Fibroblast of skin of abdomen (primary cell): ENCODE measurements at places on chromosomes 4 and X.
A peak's percentile ranks its signal among the peaks of the same experiment; 100 is the strongest.

GRCh38 chr4:53197772-53198142 lies 168.1 kb downstream of the SCFD2 start:
- DNase-seq = peak; percentile 35

GRCh38 chrX:48601741-48602394 lies 4.6 kb downstream of the WDR13 start:
- DNase-seq = no peak

GRCh38 chrX:55201930-55202579 lies 18.1 kb upstream of the PAGE5 start:
- no peak for DNase-seq

- DNase-seq = no peak
Measured at GRCh38 chr4:48178931-48179330, 44.9 kb upstream of the TXK start.

DNA sequence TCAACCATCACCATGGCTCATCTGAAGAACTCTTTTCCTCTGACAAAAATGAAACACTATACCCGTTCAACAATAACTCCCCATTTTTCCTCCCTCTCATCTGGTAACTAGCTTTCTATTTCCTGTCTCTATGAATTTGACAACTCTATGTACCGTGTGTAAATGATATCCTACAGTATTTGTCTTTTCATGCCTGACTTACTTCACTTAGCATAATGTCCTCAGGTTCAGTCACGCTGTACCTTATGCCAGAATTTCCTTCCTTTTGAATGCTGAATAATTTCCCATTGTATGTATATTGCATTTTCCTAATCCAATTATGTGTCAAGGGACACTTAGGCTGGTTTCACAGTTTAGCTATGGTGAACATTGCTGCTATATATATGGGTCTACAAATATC lies 18.2 kb downstream of the MAGEA9 start:
- no peak for DNase-seq

DNA sequence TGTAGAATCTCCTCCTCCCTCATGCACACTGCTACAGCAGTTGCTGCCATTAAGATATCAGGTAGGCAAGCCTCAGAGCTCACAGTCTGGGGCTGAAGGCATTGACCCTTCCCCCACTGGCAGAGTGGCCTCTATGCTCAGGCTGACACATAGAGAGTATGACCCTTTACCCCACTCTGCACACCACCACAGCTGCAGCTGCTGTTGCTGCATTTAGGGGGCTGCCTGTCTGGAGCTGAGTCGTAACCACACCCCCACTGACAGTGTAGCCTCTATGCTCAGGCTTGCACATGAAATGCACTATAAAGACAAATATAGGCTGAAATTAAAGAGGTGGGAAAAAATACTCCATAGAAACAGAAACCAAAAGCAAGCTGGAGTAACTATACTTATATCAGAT lies 289.3 kb upstream of the PABPC4L start:
- DNase-seq = peak; percentile 8

DNA sequence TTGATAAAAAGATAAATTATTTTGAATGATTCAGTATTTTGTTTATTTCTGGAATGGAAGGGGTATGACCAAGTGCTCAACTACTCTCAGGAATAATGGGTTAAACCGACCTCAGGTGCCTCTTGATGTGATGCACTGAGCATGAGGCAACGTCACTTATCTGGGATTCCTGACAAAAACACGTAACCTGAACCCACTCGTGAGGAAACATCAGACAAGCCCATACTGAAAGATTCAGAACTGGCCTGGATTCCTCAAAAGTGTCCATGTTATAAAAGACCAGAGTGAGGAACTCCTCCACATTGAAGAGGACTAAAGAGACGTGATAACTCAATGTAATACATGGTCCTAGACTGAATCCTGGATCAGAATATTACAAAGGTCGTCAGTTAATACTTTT lies 144.0 kb downstream of the FNIP2 start:
- DNase-seq = peak; percentile 42

GRCh38 chr4:24890561-24891126 lies 22.2 kb downstream of the CCDC149 start:
- DNase-seq = no peak

GRCh38 chr4:90486346-90486745 lies 359.2 kb downstream of the CCSER1 start:
- no peak for DNase-seq

- DNase-seq = peak; percentile 56
Measured at GRCh38 chrX:28910487-28910886, 323.2 kb downstream of the IL1RAPL1 start.

- peak; percentile 67 for DNase-seq
Measured at GRCh38 chr4:103008875-103009729, 10.4 kb downstream of the SLC9B1 start.

- no peak for DNase-seq
Measured at GRCh38 chrX:41085512-41085877, 250 bp downstream of the USP9X start.

- DNase-seq = peak; percentile 76
Measured at GRCh38 chr4:185209031-185209851, at the start of gene SNX25. SNX25 (plus strand) TSS chr4:185209598; CDS start chr4:185209827, 229 bp downstream.

GRCh38 chr4:83251447-83251830 lies 33.2 kb downstream of the COQ2 start:
- DNase-seq = peak; percentile 33

GRCh38 chr4:113006632-113007031 lies 42.8 kb upstream of the ANK2 start:
- no peak for DNase-seq

DNA sequence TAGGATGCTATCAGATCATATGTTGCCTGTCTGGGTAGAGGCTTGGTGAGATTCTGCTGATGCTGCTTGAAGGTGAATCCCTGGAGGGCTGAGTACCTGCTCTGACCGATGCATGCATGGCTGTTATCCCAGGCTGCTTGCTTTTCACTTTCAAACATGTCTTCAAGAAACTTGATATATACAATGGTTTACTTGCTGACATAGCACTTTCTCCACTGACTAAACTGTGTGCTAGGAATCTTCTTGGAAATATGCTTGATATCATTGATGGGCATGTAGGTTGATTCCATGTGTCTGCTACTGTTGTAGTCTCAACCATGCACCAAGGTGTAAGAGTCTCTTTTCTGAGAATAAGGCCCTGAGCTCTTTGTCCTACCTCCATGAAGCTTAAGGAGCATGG lies 79.6 kb upstream of the WDR1 start:
- DNase-seq = no peak

- DNase-seq = peak; percentile 52
Measured at GRCh38 chr4:123786920-123787319, 390.3 kb downstream of the SPRY1 start.

GRCh38 chr4:153566631-153567150 lies 100.5 kb downstream of the TMEM131L start:
- DNase-seq = no peak

DNA sequence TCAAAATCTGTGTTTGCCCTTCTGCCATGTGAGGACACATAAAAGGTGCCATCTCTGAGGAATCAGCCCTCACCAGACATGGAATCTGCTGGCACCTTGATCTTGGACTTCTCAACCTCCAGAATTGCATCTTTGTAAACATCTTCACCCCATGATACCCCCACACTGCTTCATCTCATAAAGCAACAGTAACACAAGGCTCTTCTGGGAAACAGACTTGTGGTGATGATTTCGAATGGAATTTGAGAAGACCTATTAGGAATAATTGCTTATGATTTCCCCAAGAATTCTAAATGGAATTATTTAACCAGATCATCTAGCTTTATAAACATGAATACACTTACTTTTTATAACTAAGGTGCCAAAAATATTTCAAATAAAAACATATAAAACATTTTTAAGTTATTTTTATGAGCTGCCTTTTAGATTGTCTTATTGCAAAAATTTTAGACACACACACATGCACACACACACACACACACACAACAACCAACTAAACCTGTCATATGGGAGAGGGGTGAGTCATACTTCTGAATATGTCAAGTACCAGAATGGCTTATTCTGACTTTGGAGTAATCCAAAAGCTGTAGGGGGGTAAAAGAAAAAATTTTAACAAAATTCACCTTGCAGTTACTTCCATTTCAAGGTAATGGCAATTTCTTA lies 82.0 kb downstream of the USP46 start:
- peak; percentile 72 for DNase-seq

DNA sequence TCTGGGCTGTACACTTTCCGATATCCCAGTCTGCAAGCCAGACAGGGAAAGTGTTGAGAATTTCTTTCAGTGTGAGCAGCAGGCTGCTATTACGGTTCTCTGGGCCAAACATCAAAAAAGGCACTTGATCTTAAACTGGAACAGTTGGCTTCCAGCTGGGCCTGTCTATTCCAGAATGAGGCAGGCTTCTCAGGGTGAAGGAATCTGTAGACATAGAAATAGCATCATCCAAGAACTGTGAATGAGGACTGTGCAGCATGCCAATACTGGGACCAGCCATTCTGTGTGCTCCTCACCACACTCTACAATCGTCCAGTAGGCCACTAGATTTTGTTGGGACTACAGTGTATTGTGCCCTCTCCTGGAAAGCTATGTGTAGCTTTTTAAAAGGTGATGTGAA lies 31.1 kb downstream of the ART3 start:
- DNase-seq = no peak

DNA sequence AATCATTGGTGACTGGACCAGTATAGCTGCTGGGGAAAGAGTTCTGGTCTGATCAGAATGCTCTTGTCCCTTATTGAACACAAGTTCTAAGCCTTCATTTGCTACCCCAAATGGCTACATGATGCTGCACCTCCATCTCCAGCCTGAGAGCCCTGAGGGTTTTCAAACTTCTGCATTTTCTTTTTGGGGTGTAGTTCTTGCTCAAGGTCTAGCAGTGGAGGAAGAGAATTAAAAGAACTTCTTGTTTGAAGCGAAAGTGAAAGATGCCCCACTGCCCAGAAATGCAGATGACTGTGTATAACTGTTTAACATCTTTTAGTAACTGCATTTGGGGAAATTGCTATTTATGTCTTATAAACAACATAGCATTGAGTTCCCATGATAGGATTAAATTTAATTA lies 38.5 kb downstream of the LAMTOR3 start:
- no peak for DNase-seq

DNA sequence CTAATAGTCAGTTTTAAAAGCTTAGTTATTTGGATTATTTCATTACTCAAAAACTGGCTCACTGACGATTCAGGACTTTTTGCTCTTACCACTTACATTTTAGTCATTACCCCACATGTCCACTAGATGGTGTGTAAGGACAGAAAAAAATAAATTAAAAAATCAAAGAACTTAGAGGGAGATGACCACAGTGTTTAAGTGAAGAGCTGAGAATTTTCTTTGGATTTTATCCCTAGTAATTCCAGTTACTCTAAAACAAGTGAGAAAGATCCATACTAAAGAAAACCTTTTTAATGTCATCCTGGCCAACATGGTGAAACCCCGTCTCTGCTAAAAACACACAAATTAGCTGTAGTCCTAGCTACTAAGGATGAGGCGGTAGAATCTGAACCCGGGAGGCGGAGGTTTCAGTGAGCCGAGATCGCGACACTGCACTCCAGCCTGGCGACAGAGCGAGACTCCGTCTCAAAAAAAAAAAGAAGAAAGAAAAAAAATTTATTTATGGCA lies 26.4 kb upstream of the TMPRSS11B start:
- DNase-seq = peak; percentile 55

- peak; percentile 65 for DNase-seq
Measured at GRCh38 chrX:132127743-132128142, at the start of gene FRMD7. FRMD7 (minus strand) TSS chrX:132128020; CDS start chrX:132127844, 176 bp downstream.

- no peak for DNase-seq
Measured at GRCh38 chr4:151905197-151905596, 144.4 kb upstream of the GATB start.

- DNase-seq = no peak
Measured at GRCh38 chrX:153659268-153659667, 12.3 kb downstream of the DUSP9 start.

DNA sequence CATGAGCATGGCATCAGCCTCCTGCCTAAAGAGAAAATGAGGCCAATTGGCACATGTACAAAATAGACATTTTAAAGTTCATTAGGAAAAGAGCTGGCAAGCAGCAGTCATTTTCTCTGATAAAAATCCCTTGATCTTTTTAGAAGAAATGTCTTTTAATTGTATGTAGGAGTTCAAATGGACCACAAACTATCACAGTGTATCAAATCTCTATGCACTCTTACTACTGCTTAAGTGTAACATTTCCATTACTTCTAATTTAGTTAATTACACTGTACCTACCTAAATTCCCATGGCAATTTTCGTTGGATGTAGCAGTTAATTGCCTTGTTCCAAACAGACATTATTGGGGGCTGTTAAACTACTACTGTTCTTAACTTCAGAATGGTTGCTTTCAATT lies 233.7 kb upstream of the TECRL start:
- DNase-seq = no peak

- DNase-seq = peak; percentile 24
Measured at GRCh38 chr4:141851246-141851891, 215.0 kb downstream of the IL15 start.

- DNase-seq = no peak
Measured at GRCh38 chr4:5930456-5930855, 37.6 kb upstream of the CRMP1 start.

- no peak for DNase-seq
Measured at GRCh38 chrX:38018766-38019425, 12.5 kb downstream of the SYTL5 start.

DNA sequence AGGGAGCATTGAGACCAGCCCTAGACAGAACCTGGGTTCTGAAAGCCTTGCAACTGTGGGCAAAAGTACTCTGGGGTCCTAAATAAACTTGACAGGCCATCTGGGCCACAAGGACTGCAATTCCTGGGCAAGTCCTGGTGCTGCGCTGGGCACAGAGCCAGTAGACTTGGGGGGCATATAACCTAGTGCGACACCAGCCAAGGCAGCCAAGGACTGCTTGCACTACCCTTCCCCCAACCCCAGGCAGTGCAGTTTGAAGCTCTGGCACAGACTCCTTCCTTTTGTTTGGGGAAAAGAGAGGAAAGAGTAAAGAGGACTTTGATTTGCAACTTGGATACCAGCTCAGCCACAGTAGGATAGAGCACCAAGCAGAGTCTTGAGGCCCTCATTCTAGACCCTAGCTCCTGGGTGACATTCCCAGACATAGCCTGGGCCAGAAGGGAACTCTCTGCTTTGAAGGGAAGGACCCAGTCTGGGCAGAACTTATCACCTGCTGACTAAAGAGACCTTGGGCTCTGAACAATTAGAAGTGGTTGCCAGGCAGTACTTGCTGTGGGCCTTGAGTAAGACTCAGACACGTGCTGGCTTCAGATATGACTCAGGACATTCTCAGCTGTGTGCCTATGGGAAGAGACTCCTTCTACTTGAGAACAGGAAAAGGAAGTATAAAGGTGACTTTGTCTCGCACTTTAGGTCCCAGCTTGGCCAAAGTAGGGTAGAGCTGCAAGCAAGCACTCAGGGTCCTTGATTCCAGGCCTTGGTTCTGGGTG lies 522.8 kb downstream of the GLUD2 start:
- DNase-seq = no peak

GRCh38 chrX:38989076-38989475 lies 187.8 kb downstream of the MID1IP1 start:
- no peak for DNase-seq
